Left cardiac atrium (tissue), 4 donors: ENCODE measurements at places on chromosomes 16 and 17.

DNA sequence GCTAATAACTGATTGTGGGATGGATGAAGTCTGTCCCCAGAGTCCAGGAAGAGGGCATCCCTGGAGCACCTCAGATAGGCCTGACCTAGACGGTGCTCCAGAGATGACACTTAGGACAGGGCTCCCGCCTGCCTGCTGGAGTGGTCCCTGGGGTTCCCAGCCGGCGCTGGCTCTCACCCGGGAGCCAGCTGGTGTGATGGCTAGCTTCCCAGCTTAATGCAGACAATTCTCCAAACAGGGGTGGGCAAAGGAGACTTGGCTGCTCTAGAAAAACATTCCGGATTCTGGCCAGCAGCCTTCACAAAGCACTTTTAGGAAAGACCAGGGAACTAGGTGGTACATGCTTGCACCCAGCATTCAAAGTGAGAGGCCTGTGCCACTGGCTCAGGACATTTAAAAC lies 18.6 kb downstream of the ACE start:
- DNase-seq = no peak

- DNase-seq = no peak
Measured at GRCh38 chr16:86026916-86027315, 128.0 kb downstream of the IRF8 start.

DNA sequence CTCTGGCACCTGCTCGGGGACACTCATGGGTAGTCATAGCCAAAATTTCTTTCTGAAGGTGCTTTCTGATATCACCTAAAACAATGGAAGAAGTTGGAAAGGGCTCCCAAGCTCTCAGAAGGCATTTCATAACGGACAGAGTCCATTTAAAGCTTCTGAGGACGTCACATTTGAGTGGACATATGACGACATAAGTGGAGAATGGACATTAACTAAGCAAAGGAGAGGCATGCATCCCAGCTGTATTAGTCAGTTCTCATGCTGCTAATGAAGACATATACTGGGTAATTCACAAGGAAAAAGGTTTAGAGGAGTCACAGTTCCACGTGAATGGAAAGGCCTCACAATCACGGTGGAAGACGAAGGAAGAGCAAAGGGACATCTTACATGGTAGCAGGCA lies 260.2 kb upstream of the DYNLRB2 start:
- DNase-seq = no peak

GRCh38 chr17:50688245-50688644 lies 19.5 kb downstream of the ANKRD40 start:
- DNase-seq = no peak

DNA sequence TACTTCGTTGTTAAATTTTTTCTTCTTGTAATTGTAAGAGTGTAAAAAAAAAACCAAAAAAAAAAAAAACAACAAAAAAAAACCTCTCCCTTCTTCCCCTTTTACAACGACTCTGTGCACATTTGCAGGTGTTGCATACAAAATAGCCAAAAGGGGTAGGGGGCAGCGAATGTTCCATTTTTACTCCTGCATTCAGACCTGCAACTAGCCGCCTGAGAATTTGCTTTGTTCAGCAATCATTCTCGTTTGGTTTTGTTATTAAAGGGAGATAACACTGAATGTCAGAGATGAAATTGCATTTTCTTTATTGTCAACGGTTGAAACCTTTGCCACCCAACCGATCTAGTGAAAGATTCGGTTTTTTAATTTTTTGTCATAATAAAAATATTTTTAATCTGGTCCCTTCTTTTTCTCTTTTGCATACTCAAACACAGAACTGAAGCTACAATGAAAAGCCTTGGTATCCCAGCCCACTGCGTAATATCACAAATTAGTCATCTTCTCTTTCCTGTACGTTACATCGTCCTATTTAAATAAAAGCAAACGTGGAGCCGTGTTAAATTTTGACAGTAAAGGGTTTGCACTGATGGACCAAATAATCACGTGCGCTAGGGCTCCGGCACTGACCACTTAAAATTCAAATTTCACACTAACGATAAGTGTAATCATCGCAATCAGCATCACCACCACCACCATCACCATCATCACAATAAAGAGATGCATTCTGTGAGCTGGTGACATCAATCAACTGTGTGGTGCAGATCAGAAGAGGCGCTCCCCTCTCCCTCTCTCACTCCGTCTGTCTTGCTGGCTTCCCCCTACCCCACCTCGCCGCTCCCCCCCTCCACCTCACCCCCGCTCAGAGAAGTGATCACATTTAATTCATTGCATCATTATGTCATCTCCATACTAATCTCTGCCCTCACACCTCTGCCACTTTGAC lies 406.2 kb upstream of the PSMD7 start:
- no peak for DNase-seq

DNA sequence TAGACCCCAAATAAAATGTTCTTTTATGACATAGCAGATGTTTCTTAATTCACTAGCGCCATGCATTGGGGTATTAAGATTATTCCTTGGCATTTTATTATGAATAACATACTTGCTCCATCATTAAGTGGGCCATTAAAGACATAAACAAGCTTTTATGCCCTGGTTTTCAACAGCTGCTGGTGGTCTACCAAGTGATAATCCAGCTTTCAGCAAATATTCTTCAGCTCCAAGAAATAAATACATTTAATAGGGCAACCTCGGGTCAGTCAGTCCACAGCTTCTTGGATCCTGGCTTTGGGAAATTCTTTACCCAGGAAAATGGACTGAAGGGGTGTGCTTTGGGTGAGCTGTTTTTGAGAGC lies 217.3 kb upstream of the IRX3 start:
- no peak for DNase-seq
